Stimulated activated CD4-positive, alpha-beta T cell treated with anti-CD3 and anti-CD28 coated beads, Interleukin-15, amount 100 ng/mL, for 24 hours (primary cell): ENCODE measurements at places on chromosomes 1 and 21.
A peak's percentile ranks its signal among the peaks of the same experiment; 100 is the strongest.

GRCh38 chr1:85449356-85449755 is 15.6 kb downstream of the DDAH1 start:
- DNase-seq = no peak

GRCh38 chr1:241696172-241696814 is 44.2 kb downstream of the WDR64 start:
- DNase-seq = no peak

- DNase-seq = peak; percentile 87
Observed at GRCh38 chr1:41728403-41729202, 190.1 kb downstream of the HIVEP3 start.

GRCh38 chr1:1118011-1118875 is 2.4 kb upstream of the C1orf159 start:
- no peak for DNase-seq

- DNase-seq = no peak
Observed at GRCh38 chr1:164702216-164702615, 143.2 kb downstream of the PBX1 start.

DNA sequence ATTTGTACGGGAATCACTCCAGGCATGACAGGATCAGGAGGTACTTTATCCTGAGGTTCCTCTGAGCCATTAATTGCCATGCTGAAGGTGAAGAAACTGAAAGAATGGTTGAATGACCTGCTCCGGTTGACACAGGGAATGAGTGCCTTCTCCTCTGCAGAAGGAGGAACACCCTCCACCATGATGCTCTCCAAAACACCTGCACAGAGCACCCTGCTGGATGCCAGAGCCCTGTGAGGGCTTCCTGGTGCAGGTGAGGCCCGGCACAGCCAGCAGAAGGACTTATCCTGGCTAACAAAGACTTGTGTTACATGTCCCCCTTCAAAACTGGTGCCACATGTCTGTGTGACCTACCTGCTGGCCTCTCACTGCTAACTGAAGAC is 14.3 kb upstream of the LBR start:
- no peak for DNase-seq
